ENCODE measurements at places on chromosomes 16 and 17.

DNA sequence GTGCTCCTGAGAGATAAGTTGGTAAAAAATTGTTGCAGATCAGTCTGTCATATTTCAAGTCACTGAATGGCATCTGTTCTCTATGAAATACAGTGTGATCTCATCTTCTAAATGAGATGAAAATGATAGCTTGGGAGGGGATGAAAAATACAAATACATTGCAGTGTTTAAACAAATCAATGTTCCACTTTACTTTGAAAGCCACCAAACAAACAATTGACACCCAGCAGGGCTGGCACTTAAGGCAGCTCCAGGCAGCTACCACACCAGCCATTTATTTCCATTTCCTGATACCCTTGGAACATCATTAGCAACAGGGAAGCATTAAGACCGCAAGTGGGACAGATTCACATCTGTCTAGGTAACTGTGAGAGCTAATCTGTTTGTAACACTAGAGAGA lies 827.6 kb upstream of the KIF2B start:
- DNase-seq = no peak

GRCh38 chr16:68072038-68072695 lies 13.0 kb upstream of the NFATC3 start:
- no peak for DNase-seq

DNA sequence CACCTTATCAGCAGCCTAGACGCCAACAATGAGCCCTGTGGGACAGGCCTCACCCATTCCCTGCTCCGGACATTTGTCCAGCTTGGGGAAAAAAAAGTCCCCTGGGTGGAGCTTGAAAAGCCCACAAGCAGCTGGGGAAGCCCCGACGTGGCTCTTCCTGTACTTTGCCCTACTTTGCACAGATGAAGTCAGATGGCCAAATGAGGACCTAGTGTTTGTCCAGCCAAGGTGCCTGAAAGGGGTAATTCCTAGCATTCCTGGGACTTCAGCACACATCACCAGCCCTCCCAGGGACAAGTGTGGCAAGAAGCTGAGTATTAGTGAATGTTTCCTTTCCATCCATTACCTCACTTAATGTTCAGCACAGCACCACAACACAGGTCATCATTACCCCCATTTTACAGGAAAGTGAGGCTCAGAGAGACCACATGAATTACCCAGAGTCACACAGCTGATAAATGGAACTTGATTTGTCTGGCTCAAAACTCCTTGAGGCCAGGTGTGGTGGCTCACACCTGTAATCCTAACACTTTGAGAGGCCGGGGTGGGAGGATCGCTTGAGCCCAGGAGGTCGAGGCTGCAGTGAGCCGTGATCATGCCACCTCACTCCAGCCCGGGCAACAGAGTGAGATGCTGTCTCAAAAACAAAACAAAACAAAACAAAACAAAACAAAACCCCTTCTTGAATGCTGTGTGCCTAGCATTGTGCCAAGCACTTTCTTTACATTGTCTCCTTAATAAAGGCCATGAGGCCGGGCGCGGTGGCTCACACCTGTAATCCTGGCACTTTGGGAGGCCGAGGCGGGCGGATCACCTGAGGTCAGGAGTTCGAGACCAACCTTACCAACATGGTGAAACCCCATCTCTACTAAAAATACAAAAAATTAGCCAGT lies 19.9 kb upstream of the PLLP start:
- DNase-seq = peak; percentile 28

DNA sequence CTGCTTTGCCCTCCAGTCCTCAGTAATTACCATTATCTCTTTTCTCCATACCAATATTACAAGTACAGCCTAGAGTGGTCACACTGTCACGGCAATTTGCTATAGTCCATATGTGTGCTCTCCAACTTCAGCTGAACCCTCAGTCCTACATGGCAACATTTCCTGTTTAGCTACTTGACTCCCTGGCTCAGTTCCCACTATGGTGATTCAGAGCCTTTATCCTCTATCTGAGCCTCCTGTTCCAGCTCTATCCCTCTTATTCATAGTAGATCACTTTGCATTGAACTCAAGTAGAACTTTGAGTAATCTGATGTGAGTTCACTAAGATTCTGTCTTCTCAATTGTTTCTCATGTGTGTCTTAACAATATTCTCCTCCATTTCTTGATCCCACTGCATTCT lies 43.7 kb upstream of the GOSR1 start:
- peak; percentile 40 for DNase-seq
